ENCODE measurements at places on chromosomes 16 and 17. TPM values are rescaled to one million over a fixed set of nuclear protein-coding genes. Genes with fewer than 3 reads are reported as not detected.

DNA sequence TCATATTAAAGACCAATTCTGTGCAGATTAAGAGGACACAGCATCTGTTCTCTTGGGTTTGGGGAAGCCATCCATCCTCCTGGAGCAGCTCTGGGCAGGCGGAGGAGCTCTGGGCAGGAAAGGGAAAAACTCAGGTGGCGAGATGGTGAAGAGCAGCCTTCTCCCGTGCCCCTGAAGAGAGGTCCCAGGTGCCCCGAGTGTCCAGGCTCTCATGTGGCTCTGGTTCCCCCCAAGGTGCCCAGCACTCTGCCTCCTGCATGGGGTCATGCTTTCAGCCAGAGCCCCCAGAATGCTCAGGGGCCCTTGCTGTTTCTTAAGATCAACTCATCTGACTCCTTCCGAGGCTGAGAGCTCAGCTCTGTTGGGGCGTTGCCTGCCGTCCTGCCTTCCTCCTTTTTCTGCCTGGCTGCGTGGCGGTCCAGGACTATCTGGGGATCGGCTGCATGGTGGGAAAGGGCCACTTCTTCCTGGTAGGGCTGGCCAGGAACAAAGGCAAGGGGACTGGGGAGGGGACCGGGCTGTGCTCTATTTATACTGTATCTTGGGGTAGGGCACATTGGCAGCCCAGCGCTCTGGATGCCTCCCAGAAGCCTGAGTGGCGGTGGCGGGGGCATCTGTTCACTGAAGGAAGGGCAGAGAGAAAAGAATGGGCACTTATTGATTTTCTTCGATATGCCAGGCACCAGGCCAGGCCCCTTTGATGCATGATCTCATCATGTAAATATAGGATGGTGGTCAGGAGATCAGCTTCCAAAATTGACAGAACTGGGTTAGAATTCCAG lies 103.2 kb upstream of the SDK2 start:
- DNase-seq: peak; percentile 93

DNA sequence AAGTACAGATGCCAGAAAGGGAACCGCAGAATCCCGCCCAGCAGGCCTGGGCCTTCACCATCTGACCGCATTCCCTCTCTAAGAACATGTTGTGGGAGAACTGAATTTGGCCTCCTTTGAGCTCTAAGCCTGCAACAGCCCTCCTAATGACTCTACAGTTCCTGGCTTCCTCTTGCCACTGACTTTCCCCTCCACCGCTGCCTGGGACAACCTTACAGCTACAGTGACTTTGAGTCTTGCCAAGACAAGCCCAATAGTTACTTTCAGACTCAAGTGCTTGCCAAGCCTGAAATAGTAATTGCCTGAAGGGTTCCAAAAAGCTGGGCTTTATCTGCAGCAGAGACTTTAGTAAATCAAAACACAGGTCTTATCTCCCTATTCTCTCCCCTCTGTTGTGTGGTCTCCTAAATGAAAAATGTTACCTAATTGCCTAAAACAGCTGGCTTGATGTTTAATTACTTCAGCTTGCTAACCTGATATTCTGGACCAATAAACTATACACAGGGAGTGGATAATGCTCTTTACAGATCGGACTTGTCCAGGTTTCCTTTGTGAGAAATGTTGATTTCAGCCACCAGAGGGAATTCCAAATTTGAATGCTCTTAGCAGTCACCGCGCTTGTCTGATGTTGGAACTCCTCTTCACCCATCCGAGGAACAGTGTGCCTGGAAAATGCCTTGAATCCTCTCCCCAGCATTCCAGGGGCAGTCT lies 85.1 kb upstream of the TBX2 start:
- peak; percentile 47 for DNase-seq

GRCh38 chr17:65013613-65014391 lies 42.7 kb downstream of the GNA13 start:
- DNase-seq: no peak

DNA sequence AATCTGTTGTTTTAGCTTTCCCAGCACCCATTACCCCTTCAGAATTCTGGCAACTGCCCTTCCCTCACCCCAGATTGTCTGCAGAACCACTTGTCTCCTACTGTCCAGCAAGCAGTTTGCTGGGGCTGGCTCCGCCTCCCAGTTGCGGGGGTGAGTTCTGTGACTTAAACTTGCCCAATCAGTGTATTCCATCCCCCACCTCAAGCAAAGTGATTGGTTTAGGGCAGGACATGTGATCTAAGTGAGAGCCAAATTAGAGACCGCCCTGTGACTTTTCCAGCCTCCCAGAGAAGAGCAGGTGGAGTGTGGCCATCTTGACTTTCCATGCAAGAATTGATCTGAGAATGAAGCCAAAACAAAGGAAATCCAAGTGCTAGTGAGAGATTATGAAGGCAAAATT lies 22.7 kb upstream of the SRCIN1 start:
- no peak for DNase-seq

GRCh38 chr17:68200689-68201417 lies 47.0 kb upstream of the AMZ2 start:
- DNase-seq: peak; percentile 65

DNA sequence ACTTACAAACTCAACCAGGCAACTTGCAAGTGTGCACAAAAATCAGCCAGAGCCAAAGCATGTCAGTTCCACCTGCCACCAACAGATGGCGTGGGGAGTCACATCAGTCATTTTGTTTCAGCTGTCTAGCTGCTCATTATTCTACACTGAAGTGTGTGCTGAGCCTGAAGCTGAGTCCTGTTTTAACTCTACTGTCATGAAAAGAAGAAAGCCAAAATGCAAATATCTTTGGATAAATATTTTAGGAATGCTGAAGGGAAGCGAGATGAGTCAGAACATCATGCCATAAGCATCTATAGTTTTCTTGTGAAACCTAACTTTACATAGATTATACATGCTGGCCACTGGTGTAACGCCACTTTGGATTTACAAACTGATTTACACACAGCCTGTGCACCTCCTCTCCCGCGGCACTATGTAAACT lies 172.6 kb downstream of the CDK5R1 start:
- peak; percentile 75 for DNase-seq

SNX20 gene
- 4.2 TPM for total RNA-seq

AXIN1 gene
- 29.2 TPM for total RNA-seq

BAIAP3 gene
- 2.6 TPM for total RNA-seq
